ENCODE measurements at places on chromosomes 16 and 17.

DNA sequence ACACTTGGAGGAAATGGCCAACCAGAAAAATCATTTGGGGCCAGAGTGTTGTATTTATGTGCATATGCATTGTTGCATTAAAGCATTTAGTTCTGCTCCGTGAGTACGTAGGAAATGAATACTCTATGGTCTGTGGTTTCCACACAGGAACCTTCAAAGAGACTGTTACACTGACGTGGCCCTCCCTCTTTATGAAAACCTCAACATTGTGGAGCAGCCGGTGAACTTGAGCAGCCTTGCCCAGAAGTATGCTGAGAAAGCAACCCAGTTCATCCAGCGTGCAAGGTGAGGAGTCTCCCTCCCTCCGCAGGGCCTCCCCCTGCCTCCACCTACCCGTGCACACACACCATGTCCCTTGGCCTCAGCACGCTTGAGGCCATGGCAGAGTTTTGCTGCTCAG lies 65.2 kb downstream of the ARSG start:
- no peak for ATAC-seq

DNA sequence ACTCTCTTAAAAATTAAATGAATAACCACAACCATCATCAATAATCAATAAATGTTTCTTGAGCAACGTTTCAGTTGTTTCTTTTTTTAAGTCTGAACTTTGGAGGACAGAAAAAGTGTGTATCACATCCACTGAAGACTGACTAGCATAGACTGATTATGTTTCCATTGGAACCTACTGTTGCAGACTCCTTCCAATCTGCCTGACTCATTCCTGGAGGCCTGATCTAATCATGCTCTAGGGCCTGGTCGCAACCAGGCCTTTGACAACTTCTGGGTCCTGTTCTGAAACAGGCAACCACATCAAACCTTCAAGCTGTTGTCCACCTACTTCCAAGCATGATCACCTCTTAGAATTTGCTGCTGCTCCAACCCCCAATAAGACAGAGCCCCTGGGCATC lies 109.2 kb upstream of the NUDT7 start:
- ATAC-seq: no peak

- peak; percentile 22 for ATAC-seq
Observed at GRCh38 chr17:59853168-59853918, 39.4 kb downstream of the TUBD1 start.

DNA sequence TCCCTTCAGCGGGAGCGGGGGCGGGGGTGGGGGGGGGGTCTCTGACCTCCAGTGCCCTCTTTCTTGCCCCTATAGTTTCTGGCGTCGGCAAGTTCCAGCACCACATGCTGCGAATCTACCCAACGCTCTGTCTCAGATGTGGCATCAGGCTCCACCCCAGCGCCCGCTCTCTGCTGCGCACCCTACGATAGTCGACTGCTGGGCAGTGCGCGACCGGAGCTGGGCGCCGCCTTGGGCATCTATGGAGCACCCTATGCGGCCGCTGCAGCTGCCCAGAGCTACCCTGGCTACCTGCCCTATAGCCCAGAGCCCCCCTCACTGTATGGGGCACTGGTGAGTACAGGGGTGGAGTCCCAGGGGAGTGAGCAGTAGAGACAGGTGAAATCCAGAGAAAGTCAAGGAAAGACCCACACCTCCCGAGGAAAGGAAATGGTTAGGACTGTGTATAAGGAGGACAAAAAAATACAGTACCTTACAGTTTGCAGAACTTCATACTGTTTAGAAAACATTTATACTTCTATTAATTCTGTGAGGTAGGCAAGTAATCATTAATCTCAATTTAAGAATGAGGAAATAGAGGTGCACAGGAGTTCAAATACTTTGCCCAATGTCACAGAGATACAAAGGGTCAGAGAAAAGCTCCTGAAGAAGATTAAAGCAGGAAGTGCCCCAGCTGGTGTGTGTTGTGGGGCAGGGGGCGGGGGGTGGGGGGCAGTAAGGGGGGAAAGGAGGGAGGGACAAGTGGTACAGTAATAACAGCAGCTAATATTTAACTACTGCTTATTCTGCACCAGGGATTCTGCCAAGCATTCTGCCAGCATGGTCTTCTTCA lies 2.5 kb downstream of the IRX6 start:
- ATAC-seq: no peak

GRCh38 chr16:66247516-66248481 lies 118.7 kb upstream of the CDH5 start:
- ATAC-seq: no peak

DNA sequence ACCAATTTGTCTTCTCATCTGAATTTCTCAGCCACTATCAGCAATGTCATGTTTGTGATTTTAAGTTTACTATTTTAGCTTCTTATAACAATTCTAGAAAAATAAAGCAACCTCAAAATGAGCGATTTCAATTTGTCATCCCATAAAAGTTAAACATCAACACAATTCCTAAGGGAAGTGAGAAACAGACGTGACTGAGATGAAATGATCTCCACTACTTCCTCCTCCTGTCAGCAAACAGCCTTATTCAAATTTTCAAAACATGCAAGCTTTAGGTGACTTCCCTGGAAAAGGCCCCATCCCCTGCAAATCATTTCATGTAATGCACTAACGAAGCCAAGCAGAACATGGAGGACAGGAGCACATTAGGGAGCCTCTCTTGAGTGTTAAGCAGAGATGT lies 64.9 kb downstream of the ZNF652 start:
- no peak for ATAC-seq

DNA sequence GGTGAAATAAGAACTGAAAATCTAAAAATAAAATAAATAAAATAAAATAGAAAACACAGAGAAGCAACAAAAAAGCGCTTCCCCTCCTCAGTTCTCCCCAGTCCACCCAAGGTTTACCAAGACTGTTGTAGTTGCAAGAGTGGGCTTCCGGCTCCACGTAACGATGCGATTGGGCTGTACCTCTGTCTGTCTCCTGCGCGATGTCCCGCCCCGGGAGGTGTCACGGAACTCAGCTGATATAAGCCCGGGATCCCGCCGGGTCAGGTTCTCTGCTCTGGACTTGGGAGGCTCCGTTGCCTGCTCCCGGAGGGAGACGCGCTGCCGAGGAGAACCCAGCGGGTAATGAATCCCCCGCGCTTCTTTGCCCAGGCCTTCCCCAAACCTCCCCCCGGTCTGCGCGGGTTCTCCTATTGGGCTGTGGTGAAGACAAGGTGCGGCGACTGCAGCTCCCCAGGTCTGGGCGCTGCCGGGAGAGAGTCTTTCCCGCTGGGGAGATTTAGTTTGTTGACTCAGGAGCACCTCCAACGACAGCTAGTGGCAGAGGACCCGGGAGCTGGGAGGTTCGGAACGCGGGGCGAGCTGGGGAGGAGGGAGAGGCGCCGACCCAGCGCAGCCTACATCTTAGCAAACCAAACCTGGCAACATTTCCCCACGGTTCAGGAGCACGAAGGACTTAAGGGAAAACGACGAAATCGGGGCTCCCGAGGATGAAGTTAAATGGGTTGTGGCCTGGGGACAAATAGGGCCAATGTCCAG lies at the start of gene SLFN5:
Gene SLFN5, plus strand, starts transcription at position 268 of the 756 bp plus-strand sequence. CDS start 15,619 bp downstream, outside the sequence.
- ATAC-seq: peak; percentile 91

- peak; percentile 27 for ATAC-seq
Observed at GRCh38 chr17:63956296-63956920, 16.3 kb downstream of the SCN4A start.

DNA sequence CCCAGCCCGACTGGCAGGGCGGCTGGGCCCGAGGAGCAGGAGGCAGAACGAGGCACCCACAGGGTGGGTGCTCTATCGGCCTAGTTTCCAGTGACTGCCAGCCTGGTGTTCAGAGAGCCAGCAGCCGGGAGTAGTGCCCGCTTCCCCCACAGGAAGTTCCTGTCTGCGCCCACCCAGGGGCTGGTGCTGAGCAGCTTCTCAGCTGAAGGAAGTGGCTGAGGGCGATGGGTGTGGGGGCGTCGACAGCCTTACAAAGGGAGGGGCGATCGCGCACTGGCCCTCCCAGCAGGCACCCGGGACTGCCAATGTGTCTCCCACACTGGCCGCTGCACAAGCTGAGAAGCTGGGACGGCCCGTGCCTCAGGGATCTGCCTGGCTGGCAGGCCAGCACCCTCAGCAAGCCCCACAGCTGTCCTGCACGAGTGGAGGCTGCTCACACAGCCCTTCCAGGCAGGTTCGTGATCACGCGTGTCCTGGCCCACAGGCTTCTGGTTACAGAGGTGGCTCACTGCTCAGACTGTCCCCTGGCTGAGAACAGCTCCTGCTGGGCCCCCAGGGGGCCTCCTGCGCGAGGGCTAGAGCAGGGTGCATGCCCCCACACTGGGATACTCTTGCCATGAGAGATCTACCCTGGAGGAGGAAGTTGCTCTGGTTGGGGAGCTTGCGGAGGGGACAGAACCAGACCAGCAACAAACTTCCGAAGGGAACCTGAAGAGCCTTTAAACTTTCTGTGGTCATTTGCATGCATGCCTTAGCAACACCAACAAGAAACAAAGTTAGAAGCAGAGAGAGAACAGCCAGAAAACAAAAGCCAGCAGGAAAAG lies 2.5 kb downstream of the RNF166 start:
- ATAC-seq: no peak

DNA sequence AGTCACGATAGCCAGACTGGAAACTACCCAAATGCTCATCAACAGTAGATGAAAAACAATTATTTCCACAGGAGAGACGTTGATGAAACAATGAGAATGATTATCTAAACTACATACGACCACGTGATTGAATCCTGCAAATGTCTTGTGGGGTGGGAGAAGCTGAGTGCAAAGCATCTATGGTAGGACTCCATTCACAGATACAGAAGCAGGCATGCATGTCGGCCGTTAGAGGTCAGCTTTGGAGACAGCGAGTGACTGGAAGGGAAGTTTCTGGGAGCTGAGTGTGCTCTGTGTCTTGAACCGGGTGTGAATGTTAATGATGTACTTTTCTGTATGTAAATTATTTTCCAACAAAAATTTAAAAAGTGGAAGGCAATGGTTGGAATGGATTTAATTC lies 71.5 kb upstream of the DNAJA2 start:
- ATAC-seq: no peak

DNA sequence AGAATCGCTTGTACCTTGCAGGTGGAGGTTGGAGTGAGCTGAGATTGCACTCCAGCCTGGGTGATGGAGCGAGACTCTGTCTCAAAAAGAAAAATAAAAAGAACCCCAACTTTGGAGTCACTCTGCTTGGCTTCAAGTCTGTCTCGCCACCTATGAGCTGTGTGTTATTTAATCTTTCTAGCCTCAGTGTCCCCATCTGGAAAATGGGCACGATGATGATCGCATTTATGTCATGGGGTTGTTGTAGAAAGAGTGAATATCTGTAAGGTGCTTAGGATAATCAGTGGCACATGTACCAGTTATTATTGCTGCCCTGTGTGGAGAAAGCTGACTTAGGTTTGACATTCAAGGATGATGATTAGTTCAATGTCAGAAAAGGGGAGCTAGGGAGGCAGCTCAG lies 319.4 kb downstream of the XYLT1 start:
- ATAC-seq: no peak

GRCh38 chr16:86272744-86273143 lies 237.6 kb upstream of the FOXF1 start:
- ATAC-seq: no peak

DNA sequence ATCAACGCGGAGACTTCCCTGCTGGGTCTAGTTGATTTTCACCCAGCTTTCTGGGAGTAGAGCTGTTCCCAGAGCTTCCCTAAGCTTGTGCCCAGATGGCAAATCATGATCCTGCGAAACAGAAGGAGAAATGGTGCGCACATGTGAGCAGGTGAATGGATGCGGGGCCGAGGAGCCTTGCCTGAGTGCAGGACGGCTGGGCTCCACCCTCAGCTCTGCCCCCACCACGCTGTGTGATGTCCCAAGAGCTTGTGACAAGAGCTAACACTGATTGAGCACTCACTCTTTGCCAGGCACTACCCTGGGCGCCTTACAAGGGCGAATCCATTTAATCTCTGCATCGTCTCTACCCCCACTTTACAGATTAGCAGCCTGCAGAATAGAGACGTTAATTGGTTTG lies 162.7 kb upstream of the RPL38 start:
- ATAC-seq: no peak

GRCh38 chr17:6506679-6507231 lies 49.6 kb downstream of the PITPNM3 start:
- ATAC-seq: peak; percentile 78

DNA sequence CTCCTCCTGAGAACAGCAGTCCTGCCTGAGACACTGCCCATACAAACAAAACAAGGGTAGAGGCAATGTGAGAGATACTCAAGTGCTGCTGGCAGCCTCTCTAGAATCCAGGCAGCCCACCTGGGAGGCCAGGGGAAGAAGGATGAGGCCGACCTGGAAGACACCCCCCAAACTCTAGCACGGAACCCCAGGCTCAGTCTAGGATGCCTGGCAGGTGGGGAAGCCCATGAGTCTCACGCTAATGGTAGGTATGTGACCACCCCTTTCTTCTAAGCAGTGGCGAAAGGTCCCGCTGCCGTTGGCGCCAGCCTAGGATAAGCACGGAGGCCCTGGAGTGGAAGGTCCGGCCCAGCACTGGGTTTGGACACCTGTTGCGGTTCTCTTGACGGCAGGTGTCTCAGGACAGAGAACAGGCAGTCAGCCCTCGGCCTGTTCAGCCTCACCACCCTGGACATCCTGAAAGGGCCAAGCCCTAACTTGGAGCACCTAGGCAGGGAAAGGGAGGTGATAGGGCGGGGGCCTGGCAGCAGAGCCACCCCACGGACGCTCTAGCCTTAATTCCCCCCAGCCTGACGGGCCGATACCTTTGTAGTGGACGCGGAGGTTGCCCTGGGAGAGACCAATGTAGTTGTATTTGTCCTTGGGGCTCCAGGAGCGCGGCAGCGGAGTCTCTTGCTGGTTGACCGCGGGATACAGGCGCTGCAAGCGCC lies 487 bp downstream of the RANBP10 start:
- ATAC-seq: peak; percentile 9

DNA sequence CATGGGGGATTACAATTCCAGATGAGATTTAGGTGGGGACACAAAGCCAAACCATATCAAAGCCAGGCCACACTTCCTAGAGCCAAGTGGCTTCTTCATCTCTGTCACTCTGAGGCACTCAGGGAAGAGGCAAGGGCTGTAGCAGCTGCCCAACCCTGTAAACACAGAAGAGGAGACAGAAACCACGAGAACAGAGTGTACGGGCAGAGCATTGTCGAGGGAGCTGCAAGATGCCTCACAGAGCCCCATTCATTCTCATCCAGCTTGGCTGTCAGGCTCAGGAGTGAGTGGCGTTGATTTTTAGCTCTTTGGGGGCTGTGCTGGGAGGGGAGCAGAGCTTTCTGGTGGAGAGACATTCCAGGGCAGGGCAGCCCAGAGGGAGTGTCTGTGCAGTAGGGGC lies 117.2 kb upstream of the SALL1 start:
- no peak for ATAC-seq
